ENCODE measurements at places on chromosomes 12 and 14.

GRCh38 chr14:75876530-75876929 lies 105.3 kb downstream of the TGFB3 start:
- DNase-seq = no peak

- DNase-seq = peak; percentile 23
These were observed 15.1 kb downstream of the AVIL start for GRCh38 chr12:57803319-57803893.

DNA sequence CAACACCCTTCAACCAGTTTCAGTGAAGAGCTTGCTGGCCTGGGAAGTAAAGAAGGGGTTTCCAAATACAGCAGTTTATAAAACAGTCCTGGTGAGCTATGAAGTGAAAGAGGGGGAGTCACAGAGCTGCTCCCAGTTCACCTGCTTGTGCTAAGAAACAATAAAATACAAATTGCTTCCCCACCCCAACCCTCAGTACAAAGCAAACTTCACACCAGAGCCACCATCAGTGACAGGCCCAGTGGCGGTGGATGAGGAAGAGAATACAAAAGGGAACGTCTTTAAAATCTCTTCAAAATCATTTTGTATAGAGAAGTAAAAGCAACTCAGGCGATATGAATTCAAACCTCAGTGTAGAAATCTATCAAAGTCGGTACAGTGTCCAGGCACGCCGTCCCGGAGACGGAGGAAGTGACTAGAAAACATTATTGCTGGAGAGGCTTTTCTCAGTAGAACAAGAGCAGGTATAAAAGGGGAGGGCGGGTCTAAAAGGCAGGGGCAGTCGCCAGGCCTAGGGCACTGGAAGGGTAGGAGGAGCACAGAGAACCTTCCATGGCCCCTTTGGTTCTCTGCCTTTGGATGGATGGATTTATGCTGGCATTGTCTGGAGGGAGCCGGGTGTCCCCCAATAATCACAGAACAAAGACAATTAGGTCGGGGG lies 10.5 kb upstream of the RPLP0 start:
- no peak for DNase-seq

DNA sequence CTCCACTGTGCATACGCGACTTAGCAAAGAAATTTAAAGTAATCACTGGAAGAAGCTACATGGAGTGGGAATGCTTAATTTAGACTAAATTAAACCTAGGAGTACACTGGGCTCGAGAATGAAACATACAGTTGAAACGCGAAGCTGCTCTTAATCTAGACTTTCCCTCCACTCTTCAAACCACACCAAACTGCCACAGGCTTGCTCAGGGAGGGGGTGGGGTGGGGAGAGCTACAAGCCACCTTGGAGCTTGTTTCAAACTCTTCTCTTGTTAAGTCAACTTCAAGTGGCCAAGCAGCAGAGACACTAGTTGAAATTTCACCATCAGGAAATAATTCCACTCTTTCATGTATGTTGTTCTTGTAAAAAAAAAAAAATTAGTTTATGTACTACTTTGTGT lies 69.9 kb downstream of the SLC38A1 start:
- DNase-seq = no peak

DNA sequence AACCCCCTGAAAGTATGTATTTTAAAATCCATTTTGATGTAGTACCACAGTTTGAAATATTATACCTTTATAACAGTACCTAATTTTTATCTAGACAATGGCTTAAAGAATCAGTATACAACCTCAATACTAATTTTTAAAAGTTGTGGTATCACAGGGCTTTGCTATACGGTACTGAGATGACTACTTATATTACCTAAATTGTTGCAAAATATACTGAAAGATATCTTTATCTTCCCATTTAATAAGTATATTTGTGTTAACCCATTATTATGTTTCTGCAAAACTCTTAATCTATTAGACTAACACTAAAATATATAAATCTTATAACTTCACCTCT lies 67.1 kb downstream of the RALGAPA1 start:
- no peak for DNase-seq

DNA sequence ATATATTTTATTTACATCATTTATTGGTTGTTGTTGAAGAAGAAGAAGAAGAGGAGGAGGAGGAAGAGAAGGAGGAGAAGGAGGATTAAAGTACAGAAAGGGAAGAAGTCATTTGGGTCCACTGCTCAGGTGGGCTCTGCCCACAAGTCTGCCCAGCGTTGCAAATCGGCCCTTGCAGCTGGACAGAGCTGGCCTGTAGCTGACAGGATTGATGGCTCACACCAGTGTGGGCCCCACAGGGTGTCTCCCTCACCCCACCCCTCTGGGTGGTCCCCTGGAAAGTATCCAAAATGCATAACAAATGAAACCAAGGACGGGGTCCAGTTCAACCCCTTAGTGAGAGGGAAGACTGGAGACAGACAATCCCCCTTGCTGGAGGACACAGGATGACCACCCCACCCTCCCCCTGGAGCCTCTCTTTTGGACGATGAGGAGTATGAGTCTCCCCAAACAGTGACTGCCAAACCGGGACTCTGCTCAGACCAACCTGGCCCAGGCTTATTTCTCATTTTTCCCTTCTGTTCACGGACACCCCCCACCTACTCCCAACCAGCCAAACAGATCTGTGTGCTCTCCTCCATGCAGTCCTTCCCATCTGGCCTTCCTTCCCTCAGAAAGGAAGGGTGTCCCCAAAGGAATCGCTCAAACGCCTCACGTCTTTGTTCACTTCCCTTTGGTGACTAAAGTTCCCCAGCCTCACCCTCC lies 17.7 kb downstream of the DPF3 start:
- DNase-seq = no peak

DNA sequence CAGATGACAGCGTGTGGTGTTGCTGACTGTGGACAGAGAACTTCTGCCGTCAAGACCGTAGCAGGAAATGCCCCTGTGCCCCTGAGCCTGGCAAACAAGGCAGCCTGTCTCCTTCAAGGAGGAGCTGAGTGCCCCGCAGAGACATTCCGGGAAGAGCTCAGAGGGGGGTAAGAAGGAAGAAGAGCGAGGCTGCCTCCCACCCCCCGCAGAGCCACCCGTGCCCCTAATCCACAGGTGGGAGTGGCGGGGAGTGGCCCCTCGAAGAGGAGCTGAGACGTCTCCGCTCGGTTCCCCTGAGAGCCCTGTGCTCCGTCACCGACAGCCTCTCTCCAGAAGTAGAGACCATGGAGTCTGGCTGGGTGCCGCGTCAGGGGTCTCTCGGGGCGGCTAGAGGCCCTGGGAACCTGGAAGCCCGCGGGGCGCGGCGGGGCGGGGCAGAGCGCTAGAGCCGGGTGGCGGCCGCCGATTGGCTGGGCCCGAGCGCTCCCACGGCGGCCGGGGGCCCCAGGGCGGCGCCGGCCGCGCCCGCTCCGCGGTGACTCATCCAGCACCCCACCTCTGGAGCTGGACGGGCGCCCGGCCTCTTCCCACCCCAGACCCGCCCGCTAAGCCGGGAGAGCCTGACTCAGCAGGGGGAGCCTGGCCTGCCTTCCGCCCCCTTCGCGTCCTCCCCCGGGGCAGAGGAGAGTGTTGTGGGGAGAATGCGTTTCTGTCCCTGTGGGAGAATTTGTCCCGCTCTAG lies 25.2 kb upstream of the KRT78 start:
- DNase-seq = peak; percentile 59

GRCh38 chr12:12560587-12561370 lies 1.9 kb downstream of the DUSP16 start:
- DNase-seq = peak; percentile 27

- peak; percentile 43 for DNase-seq
These were observed 479 bp downstream of the KDM5A start for GRCh38 chr12:388541-389141.

DNA sequence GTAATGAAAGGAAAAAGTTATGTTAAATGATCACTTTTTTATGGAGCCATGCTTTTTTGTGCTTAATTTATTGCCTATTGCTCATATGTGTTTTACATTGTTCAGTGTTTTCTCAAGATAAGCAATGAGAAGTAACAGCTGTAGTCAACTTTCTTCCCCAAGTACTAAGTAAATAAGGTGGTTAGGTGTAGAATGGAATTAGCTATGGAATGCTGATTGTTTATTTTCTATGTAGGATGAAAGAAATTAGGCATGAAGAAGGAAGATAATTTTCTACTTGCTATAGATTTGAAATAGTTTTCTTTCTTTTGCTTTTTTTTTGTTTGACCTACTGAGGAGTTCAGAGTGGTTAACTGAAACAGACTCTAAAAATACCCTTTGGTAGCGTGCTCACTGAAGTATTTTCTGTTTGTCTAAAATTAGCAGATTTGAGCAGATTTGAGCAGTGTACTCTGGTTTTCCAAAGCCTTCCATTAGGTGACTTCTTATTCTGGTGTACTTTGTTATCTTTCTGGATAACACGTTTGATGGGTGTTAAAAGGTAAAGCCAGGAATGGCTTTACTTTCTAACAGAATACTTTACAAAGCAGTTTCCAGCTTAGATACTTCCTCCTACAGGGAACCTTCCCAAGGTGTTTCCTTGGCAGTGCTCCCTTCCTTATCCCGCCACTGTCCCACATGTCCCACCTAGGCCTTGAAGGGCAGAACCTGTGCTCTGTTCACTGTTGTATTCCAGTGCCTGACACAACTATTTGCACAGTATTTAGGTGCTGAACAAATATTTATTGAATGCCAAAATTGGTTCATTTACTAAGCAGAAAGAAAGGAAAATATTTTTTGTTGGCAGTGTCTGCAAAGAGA lies 56.0 kb downstream of the RASSF3 start:
- DNase-seq = no peak

DNA sequence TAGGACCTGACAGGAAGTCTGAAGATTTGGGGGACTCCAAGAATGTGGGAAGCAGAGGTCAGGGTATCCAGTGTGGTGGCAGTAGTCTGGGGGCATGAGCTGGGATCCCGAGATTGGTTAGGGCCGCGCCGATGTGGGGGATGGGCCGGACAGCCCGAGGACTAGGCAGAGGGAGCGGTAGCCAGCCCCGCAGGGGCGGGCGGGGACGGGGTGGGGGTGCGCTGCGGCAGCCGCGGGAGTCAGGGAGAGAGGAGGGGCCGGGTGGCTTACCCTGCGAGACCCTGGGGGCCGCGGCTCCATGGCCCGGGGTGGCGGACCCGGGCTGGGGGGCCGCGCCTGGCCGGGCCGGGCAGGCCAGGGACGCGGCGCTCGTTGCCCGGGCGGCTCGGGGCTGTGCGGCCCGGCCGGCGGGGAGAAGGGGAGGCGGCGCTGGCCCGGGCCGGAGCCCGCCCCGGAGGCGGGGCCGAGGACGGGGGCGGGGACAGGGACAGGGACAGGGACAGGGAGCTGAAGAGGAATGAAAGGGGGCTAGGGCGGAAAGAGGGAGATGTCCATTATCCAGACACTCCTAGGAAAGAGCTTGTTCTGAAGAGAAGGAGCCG lies 5.6 kb downstream of the ZNF385A start:
- no peak for DNase-seq
